ENCODE measurements at places on chromosomes 3 and 15.

- DNase-seq: no peak
Measured at GRCh38 chr3:141311170-141311495, 57.2 kb upstream of the ZBTB38 start.

DNA sequence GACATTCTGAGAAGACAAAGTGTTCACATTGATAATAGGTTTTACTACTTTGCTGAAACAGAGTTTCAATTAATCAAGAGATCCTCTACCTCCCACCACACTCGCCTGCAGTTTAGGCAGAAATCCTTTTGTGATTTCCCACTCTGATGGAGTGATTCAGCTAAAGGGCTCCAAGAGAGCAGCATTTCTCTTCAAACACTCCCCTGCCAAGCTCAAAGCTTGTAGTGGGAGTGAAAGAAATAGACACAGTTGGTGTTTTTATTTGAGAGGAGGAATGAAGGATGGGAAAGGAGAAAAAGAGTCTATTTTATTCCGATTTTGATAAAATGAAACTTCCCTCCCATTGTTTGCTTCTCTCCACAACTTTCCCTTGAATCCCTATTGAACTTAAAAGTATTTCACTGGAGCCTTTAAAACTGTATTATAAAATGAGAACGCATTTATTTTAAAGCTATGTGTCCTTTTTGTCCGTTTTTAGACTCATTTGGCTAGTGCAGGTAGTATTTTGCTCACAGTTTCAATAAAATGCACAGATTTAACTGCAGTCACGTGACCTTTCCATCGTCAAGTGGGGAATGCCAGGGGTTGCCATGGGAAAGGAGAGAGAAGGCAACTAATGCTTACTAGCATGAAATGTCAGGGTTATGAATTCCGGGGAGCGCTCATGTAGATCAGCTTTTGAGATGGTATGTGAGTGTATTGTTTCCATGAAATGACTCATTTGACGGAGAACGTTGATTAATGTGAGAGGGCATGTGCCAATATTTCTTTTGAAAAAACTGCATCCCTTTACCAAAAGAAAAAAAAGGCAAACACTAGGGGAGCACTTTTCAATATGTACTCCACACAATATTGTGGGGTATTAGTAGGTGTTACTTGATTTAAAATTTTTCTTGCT, 7.7 kb upstream of the OSBPL11 start:
- no peak for DNase-seq

DNA sequence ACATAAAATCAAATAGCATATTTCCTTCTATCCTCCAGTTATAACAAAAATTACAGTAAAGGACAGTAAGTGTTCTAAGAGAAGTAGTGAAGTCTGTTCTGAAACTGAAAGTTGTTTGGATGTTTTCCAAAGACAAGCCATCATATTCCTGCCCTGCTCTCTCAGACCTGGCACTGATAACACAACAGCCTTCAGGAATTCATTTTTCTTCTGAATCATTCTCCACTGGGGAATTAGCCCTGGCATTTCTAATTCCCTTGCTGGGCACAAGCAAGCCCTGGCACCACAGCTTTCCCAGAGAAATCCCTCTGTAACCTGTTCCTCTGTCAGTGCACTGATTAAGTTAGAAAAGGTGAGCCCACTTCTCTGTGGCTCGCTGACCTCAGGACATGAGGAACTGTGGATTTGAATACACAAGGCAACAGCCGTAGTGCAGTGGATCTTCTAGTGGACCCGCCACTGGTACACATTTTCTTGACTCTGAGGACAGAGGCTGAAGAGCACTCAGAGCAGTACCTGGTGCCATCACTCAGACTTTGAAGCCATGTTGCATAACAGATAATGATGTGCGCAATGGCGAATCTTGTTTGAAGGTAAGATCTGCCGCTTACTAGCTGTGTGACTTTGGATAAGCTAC, 61.6 kb downstream of the WWTR1 start:
- DNase-seq: no peak

DNA sequence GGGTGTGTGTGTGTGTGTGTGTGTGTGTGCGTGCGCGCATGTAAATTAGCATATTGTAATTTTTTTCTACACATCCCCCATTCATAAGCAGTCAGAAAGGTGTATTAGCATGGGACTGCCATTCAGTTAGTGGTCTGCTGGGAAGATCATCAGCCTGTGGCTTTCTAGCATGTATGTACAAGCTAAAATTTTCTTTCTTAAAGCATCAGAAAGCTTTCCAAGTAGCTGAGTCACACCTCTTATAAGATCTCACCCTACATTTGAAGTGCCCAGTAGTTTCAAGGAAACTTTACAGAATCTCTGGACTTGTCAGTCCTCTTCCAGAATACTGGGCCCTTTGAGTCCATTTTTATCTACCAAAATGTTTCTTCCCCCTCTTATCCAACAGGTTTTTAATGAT, 411.4 kb upstream of the TPRG1 start:
- no peak for DNase-seq

- no peak for DNase-seq
Measured at GRCh38 chr15:58515807-58516206, 84.0 kb downstream of the LIPC start.

- DNase-seq: no peak
Measured at GRCh38 chr3:149152420-149152819, 23.0 kb downstream of the HPS3 start.

DNA sequence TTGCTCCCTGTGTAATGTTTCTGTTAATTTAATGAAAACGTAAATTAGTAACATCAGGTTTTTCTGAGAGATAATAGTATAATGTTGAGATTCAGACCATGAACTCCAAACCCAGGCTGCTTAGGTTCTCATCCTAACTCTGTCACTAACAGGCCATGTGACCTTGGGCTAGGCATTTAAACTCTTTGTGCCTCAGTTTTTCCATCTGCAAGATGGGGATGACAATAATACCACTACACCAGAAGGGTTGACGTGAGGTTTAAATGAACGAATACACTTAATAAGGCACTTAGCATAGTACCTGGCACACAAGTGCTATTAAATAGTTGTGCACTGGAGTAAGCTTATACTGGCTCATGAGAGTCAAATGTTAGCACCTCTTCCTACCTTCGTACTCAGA, 370.8 kb downstream of the MAGI1 start:
- DNase-seq: no peak

DNA sequence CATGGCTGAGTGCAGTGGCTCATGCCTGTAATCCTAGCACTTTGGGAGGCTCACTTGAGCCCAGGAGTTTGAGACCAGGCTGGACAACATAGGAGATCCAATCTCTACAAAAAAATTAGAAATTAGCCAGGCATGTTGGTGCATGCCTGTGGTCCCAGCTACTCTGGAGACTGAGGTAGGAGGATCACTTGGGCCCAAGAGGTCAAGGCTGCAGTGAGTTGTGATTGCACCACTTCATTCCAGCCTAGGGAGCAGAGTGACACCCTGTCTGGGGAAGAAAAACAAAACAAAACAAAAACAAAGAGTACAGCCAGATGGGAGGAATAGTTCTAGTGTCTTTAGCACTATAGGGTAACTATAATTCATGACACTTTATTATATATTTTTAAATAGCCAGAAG, 26.2 kb upstream of the COMMD4 start:
- DNase-seq: no peak

GRCh38 chr15:69502470-69503045, 49.9 kb downstream of the RPLP1 start:
- no peak for DNase-seq

DNA sequence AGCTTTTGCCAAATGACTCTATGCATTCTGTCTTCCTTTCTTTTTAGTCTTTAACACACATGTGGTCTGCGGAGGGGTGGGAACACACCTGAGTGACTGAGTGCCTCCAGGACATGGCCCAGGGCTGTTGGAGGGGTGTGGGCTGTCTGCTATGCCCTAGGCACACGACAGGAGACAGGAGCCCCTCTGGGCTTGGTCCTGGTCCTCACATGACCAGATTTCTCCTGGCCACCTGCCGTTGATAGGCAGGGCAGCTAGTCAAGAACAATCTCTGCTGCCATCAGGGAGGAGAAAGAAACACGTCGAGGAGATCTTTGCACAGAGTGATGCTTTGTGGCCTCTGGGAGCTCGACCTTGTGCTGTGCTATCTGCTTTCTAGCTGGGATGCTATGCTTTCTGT, 176.6 kb downstream of the KLF13 start:
- DNase-seq: no peak

GRCh38 chr3:10026084-10026890, at the start of gene FANCD2:
TSS of gene FANCD2 (plus strand) at chr3:10026437. CDS start at chr3:10028658, 2,221 bp downstream.
- peak; percentile 70 for DNase-seq

DNA sequence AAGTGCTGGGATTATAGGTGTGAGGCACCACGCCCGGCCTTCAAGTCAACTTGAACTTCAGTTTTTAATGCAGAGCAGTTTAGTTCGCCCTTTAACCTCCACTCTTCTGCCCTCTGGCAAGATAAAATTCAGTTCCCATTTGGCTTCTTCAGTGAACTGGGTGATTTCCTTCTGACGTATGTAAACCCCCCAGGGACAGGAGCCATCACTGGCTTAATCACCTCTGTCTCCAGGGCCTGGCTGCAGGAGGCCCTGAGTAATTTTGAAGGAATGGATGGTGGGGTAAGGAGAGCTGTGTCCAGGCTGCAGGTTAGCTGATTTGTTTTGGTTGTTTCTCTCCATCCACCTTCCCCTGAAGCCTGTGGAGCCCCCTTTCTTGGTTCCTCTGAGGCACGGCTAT, 11.9 kb downstream of the MCM2 start:
- DNase-seq: no peak

- no peak for DNase-seq
Measured at GRCh38 chr3:126187920-126188319, 7.5 kb upstream of the ALDH1L1 start.

GRCh38 chr15:26372706-26373105, 400.2 kb downstream of the GABRB3 start:
- DNase-seq: no peak

- no peak for DNase-seq
Measured at GRCh38 chr3:177754508-177754921, 557.2 kb upstream of the TBL1XR1 start.

DNA sequence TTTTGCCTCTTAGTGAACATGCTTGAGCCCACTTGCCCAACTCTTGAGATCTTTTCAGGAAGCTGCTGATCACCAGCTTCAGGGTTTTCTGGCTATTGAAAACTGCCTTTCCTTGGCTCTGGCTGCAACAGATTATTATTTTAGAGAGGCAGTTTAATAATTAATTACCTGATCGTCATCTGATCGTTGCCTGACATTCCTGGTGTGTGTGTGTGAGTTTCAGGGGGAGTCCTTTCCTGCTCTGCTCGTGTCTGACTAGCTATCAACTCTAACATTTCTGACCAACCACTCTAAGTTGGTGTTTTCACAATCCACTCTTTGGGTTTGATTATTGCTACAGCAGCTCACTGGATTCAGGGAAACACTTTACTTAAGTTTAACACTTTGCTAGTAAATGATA, 84.3 kb upstream of the SPATA16 start:
- no peak for DNase-seq

DNA sequence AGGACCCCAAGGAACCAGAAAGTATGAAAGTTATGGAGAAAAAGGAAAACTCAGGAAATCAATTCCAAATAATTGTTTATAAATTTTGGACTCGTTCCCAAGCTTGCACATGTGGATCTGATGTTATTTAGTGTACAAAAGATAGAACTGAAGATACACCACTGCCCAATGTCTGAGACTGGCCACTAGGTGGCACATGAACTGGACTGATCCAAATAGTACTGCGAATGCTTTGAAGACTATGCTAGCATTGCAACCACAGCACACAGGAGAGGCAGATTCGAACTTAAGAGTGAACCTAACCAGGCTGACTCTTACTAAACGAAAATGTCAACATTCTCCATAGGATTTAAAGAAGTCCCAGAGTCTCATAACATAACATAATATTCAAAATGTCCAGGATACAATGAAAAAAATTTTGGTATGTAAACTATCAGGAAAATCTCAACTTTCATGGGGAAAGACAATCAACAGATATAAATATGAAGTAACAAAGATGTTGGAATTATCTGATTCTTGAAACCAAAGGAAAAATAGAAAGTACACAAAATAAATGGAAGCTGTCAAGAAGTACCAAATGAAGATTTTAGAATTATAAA, 596.7 kb downstream of the FGF12 start:
- no peak for DNase-seq

DNA sequence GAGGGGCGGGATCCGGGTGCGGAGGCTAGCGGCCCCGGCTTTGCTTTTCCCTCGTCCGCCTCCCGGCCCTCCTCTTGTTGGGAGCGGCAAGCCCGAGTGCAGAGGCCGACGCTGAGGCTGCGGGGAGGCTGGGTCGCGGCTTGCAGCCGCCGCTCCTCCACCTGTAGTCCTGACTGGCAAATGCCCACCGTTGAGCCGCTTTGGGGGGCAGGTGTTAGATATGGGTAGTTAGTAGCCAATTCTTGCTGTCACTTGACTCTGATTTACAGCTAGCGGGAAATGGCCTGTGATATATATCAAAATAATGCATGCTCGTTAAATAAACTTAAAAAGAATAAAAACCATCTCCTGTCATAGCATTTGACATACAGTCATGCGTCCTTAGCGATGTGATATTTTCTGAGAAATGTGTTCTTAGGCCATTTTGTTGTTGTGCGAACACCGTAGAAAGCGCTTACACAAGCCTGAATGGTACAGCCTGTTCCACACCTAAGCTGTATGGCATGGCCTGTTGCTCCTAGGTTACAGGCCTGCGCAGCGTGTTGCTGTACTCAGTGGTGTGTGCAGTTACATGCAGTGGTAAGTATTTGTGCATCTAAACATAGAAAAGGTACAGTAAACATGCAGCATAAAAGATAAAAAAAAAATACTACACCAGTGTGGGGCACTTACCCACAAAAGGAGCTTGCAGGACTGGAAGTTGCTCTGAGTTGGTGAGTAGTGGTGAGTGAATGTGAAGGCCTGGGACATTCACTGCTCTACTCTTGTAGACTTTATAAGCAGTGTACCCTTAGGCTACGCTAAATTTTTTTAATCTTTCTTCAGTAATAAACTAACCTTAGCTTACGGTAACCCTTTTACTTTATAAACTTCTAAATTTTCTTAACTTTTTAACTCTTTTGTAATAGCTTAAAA, 873 bp downstream of the CAPN7 start:
- DNase-seq: no peak

DNA sequence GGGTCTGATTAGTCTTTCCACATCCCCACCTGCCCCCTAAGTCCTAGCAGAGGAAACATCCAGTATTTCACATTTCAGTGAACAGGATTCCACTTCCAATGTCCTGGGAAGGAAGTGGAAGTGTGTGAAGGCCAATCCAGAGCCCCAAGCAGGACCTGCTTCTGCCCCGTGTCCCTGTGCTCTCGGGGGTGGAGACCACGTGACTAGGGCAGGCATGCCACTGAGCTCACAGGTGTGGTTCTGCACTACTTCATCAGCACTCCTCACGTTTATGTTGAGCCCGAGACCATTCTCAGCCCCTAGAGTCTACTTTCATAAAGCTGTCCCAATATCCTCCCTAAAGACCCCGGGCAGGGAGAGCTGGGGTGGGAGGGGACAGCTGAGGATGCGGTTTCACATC, 84.3 kb downstream of the RAB11A start:
- DNase-seq: no peak

DNA sequence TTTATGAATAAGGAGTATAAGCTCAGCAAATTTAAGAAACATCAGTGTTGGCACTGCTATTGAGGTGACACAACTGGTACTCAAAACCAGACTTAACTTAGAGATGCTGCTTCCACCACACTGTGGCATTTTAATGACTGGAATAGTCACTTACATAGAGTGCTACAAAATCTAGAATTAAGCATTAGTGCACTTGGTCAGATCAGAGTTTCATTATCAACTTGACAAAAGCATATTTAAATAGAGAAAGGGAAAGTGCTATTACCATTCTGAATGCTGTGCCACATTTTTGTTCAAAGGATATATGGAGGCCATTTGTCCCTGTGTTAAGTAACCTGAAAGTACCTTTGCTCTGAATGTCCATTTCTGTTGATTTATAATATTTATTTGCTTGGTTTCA, 800.7 kb upstream of the ALCAM start:
- no peak for DNase-seq

Data from omental fat pad (tissue), 4 donors.